ENCODE measurements at places on chromosomes 12 and 14.

DNA sequence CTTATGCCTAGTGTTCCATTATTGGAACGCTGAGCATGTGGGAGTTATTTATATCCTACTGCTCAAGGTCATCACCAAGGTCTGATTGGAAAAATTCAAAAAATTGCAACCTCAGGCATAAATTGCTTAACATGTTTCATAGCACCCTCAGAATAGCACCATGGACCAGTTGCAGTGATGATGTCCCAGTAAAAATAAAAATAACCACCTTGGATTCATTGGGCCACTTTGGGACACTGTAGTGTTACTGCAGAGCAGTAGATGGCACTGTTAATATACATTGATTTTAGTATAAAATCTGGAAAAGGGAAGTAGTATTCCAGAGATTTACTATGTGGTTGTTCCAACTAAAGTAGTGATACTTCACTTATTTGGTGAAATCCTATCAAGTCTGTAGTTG lies 31.0 kb upstream of the PTCSC3 start:
- DNase-seq, result no peak

DNA sequence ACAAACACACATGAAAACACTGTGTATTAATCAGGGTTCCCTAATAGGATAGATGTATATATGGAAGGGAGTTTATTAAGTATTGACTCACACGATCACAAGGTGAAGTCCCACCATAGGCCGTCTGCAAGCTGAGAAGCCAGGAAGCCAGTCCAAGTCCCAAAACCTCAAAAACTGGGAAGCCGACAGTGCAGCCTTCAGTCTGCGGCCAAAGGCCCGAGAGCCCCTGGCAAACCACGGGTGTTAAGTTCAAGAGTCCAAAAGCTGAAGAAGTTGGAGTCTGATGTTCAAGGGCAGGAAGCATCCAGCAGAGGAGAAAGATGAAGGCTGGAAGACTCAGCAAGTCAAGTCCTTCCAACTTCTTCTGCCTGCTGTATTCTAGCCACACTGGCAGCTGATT lies 1085.0 kb upstream of the TMEM132C start:
- no peak for DNase-seq

DNA sequence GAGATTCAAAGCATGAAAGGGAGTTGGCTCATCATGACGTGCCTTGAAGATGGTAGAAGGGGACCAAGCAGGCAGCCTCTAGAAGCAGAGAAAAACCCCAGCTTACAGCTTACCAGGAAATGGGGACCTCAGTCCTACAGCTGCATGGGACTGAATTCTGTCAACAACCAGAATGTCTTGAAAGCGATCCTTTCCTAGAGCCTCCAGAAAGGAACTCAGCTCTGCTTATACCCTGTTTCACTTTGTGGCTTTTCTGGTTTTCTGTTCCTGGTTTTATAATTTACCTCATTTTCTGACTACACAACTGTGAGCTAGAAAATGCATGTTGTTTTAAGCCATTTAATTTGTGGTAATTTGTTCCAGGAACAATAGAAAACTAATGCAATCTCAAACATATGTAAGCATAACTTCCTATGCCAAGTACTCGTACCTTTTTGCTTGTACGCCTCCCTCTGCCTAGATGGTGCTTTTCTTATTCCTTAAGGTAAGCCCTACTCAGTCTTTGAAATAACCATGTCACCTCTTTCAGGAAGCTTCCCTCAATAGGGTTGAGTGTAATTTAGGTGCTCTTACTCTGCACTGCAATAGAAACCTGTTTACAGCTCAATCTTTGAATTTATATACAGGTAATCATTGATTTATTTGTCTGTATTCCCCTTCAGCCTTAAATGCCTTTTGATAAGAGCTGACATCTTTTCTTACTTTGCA lies 348.8 kb downstream of the TMEM117 start:
- DNase-seq, result no peak

DNA sequence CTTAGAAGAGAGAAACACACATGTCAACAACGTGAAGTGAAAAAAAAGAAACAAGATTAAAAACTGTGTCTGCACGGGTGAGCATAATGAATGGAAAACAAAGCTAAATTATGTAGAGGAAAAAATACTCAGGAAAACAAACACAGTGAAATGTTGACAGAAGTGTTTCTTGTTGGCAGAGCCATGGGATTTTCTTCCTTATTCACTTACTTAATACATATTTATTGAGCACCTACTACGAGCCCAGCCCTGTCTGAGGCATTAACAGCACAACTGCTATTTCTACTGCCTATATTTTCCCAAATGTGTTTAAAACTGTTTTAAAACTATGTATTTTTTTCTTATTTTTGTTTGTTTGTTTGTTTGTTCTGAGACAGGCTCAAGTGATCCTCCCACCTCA lies 69.9 kb downstream of the DIO3 start:
- no peak for DNase-seq

GRCh38 chr12:53983950-53984572 lies 885 bp upstream of the HOXC10 start:
- no peak for DNase-seq

DNA sequence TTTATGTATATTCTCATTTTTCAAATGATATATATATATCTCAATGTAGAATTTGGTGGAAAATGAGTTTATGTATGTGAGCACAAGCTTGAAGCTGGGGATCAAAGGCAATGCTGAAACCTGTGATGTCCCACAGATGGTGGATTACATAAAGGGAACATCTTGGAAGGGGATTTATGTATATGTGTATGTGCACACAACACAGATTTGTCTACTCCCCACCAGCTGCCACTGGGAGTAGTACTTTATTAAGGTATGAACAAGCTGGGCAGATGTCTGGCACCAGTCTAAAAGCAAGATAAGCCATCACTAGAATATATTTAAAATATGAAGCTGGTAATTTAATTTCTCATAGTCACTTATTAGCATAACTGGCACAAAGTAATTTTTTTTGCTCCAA lies 895.6 kb downstream of the SLC6A15 start:
- no peak for DNase-seq

DNA sequence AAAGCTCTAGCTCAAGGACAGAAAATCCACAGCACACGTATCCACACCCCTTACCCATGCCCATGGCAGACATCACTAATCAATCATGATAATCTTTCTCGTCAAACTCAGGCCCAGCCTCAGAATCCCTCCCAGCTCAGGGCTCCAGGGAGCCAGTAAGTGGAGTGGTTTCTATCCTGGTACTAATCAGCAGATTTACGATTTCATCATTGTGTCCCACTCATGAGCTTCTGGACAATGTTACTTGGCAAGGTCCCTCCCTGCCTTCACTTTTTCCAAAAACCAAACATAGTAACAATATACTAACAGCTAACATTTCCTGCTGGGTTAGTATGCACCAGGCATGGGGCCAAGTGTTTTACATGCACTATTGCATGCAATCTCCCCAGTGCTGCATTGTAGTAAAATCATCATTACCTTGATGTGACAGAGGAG lies 45.8 kb upstream of the NCOR2 start:
- no peak for DNase-seq

- DNase-seq, result no peak
These were observed 21.0 kb upstream of the P2RX7 start for GRCh38 chr12:121111684-121112083.

DNA sequence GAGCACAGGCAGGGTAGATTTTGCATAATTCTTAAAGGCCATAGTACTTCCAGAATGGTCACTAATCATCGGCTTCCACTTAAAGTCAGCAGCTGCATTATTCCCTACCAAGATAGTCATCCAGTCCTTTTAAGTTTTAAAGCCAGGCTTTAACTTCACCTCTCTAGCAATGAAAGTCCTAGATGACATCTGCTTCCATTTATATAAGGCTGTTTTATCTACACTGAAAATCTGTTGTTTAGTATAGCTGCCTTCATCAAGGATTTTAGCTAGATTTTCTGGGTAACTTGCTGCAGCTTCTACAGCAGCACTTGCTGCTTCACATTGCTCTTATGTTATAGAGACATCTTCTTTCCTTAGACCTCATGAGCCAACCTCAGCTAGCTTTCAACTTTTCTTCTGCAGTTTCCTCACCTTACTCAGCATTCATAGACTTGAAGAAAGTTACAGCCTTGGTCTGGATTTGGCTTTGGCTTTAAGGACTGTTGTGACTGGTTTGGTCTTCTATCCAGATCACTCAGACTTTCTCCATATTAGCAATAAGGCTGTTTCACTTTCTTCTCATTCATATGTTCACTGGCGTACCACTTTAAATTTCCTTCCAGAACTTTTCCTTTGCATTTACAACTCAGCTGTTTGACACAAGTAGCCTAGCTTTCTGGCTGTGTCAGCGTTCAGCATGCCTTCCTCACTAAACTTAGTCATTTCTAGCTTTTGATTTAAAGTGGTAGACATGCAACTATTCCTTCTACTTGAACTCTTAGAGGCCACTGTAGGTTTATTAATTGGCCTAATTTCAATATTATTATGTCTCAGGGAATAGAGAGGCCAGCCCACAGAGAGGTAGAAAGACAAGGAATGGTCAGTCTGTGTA lies 209.9 kb upstream of the GARIN2 start:
- no peak for DNase-seq

DNA sequence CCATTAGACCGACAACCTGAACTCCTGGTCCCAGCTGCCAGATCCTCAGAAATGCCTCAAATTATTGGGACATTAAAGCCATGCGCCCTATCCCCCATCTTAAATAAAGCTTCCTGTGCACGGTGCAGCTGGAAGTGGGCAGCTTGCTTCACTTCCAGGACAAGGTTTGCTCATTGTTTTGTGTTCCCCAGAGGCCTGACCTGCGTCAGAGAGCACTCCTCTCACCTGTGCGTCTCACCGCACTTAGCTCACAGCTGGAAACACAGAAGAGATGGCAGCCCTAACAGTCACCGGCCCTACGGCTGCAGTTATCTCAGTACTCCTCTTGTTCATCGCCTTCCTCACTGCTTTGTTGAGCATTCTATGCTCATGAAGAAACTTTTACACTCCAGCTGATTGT lies 135.5 kb downstream of the ANO2 start:
- DNase-seq, result no peak

- no peak for DNase-seq
These were observed 311.9 kb downstream of the DUSP6 start for GRCh38 chr12:89040146-89040964.

GRCh38 chr12:24853588-24853987 lies 95.3 kb downstream of the BCAT1 start:
- DNase-seq, result no peak

DNA sequence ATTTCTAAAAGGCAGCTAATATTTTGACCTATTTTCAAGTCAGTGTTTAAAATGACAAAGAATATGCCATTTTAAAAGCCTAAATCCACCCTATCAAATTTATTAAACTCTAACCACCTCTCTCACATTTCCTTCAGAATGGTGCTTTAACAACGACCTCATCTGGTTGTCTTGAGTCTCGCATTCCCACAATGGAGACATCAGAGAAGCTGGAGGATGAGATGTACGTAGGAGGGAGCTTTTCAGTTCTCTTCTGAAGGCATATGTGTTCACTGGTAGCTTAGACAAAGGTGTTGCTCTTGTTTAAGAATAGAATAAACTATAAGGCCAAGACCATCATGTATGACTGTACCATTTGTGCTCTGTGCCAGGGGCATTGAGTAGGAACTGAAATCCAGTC lies 82.9 kb downstream of the BCL2L14 start:
- DNase-seq, result no peak

DNA sequence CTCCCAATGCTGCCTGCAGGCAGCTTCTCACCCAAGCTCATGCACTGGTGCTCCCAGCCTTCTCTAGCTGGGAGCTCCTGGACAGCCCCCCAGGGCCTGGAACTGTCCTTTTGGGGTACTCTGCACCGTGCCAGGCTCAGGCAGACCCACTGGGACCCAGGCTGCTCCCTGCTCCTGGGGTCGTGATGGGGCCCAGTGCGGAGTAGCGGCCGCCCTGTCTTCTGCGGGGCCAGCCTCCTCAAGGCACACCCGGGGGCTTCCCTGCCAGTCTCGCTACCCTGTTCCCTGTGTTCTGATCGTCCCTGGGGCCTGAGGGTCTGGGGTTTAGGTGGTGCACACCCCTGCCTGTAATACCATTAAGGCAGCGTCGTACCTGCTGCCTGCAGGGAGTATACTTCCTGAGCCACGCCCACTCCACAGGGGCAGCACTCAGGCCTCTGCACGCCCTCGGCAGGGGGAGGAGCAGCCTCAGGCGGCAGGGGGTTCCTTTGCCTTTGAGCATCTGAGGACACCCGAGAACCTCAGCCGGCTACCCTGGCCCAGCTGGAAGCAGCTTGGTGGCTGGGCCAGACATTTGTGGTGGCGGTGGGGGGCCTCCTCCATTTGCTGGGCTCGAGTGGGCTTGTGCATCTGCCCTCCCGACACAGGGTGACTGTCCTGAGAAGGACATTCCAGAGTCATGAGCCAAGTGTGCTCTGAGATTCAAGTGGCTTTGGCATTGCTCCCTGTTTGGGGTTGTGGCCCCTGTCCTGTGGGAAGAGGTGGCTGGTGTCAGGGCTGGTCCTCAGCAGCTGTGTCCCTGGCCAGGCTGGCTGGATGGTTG lies 9.2 kb upstream of the CRIP2 start:
- no peak for DNase-seq

- no peak for DNase-seq
These were observed 11.5 kb downstream of the ZFP36L1 start for GRCh38 chr14:68781161-68782021.

- no peak for DNase-seq
These were observed 1636.5 kb upstream of the SEL1L start for GRCh38 chr14:83170165-83170564.

- no peak for DNase-seq
These were observed 37.4 kb downstream of the MMAB start for GRCh38 chr12:109535863-109536250.

- DNase-seq, result no peak
These were observed 62.8 kb downstream of the HECTD4 start for GRCh38 chr12:112319395-112319794.

DNA sequence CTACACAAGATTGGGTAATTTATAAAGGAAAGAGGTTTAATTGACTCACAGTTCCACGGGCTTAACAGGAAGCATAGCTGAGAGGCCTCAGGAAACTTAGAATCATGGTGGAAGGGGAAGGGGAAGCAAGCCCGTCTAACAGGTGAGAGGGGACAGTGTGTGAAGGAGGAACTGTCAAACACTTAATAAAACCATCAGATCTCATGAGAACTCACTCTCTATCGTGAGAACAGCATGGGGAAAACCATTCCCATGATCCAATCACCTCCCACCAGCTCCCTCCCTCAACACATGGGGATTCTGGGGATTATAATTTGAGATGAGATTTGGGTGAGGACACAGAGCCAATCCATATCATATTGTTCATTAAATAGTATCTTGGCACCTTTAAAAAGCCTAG lies 56.1 kb downstream of the EPS8 start:
- DNase-seq, result no peak

DNA sequence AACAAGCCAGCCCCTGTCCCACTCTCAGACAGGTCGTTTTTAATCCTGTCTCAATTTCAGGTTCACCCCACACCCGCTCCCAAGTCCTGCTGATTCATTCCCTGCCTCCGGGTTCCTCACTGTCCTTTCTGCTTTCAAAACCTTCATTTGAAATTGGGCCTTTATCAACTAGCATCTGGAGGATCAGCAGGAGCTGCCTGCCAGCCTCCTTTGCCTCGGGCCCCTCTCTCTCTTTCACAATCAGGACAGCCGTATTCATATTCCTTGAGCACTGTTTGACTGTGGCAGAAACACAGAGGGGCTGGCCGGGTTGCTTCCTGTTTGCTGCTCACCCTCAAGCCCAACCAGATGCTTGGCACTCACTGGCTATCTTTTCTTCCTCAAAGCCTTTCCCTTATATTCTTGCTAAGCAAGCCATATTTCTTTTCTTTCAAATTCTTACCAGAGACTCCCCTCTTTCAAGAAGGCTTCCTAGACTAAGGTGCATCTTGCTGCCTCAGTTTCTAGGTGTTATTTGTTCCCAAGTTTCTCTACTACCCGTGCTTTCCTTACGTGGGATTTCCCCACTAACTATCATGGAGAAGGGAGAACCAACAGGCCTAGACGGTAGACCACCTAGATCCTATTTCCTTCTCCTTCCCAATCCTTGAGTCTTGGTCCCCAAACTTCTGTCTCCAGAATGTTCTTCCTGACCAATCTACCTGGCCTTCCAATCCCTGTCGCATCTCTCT lies 3.0 kb downstream of the GALNT6 start:
- DNase-seq, result peak; percentile 42
